ENCODE measurements at places on chromosomes 7 and 10. TPM values are rescaled to one million over a fixed set of nuclear protein-coding genes. Genes with fewer than 3 reads are reported as not detected.

DNA sequence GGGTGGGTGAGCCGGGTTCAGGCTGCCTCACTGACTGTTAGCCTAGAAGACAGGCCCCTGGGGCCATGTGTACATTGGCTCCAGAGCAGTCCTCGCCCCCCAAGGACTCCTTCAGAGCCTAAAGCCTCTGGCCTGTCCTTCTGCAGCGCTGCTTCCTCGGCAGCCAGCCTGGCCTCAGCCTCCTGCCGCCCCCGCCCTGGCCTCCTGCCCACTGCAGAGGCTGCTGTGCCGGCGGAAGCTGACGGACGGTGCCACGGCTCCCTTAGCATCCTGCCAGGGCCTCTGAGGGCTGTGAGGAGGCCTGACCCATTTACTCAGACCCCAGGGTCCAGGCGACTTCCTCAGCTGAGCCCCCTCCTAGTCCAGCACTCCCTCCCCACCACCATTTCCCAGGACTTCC is 4.9 kb downstream of the SRRM3 start:
- H3K27me3 ChIP-seq = no peaks in the 10 kb centered on the region
- H3K4me3 ChIP-seq = no peak overlapping the region
- no peaks in the 10 kb centered on the region for H3K4me1 ChIP-seq
- no peaks in the 10 kb centered on the region for H3K36me3 ChIP-seq
- no peak overlapping the region for H3K27ac ChIP-seq

GRCh38 chr10:75103881-75104686 is 7.4 kb upstream of the SAMD8 start:
- no peaks in the 10 kb centered on the region for H3K36me3 ChIP-seq
- H3K27me3 ChIP-seq = no peaks in the 10 kb centered on the region
- H3K27ac ChIP-seq = no peak overlapping the region
- no peaks in the 10 kb centered on the region for H3K4me1 ChIP-seq
- no peak for DNase-seq

GRCh38 chr7:157664871-157665633 is 328.2 kb downstream of the DNAJB6 start:
- no peak for DNase-seq
- H3K36me3 ChIP-seq = no peaks in the 10 kb centered on the region
- H3K4me1 ChIP-seq = no peaks in the 10 kb centered on the region
- H3K27ac ChIP-seq = no peak overlapping the region
- H3K27me3 ChIP-seq = no peaks in the 10 kb centered on the region

DNA sequence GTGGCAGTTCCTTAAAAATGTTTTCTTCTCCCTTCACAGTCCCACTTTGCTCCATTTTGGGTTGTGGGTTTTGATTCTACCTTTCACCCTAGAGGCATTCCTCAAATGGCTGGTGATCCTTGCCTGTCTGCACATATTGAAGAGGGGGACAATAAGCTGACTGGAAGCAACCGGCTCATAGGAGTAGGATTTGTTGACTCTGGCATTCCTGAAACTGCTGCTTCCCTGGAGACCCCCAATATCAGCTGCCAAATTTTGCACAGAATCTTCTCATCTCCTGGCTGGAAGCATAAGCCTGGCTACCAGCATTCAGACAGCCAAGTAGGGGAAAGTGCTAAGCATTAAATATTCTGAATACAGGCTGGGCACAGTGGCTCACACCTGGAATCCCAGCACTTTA is 53.7 kb downstream of the KIF5B start:
- no peaks in the 10 kb centered on the region for H3K4me1 ChIP-seq
- H3K36me3 ChIP-seq = peaks cover 7% of the 10 kb centered on the region
- H3K27me3 ChIP-seq = no peaks in the 10 kb centered on the region
- H3K27ac ChIP-seq = no peak overlapping the region
- no peak overlapping the region for H3K4me3 ChIP-seq

GRCh38 chr10:61943674-61944378 is 42.3 kb downstream of the ARID5B start:
- peak overlapping the region; percentile 58 for H3K27ac ChIP-seq
- H3K36me3 ChIP-seq = no peaks in the 10 kb centered on the region
- peaks cover 32% of the 10 kb centered on the region for H3K4me1 ChIP-seq

GRCh38 chr7:111192614-111193413 is 101.9 kb downstream of the LRRN3 start:
- no peaks in the 10 kb centered on the region for H3K36me3 ChIP-seq
- no peaks in the 10 kb centered on the region for H3K27me3 ChIP-seq
- H3K4me1 ChIP-seq = no peaks in the 10 kb centered on the region
- H3K27ac ChIP-seq = no peak overlapping the region
- no peak overlapping the region for H3K4me3 ChIP-seq

Gene LAMTOR4
- total RNA-seq = 140 TPM

Gene CPXM2
- 0.42 TPM for total RNA-seq
